ENCODE measurements at places on chromosomes 3 and 15.
A peak's percentile ranks its signal among the peaks of the same experiment; 100 is the strongest.

DNA sequence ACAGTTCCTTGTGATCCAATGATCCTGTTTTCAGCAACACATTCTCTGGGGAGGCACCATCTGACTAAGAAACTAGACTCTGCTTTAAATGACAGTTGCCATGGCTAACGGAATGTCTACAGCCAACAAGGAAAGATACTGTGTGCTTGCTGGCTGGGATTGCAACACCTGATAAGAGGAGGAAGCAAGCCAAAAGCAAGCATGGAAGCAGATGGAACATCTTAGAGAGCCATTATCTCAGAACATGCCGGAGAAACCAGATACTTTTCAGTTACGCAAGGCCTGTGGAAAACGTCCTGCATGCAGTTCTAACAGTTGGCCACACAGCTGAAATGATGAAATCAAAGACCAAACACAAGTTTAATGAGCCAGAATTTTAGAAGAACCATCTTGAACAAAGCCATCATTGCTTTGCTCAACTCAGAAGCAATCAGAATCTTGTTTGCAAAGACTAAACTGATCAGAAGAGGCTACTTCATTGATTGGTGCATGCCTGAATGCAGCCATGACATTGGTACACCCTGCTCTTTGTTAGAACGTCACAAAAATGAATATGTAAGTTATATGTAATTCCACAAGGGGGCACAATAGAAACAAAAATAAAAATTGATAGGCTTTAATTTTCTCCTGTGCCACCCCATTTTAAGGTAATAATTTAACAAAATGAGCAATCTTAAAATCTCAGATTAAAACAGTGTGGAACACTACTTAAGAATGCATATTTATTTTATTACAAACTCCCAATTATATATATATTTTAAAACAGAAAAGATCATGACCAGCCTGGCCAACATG, 50.8 kb downstream of the GXYLT2 start:
- DNase-seq = no peak
- peaks cover 5% of the 10 kb centered on the region for H3K27me3 ChIP-seq
- H3K4me3 ChIP-seq = no peak overlapping the region
- H3K4me1 ChIP-seq = no peaks in the 10 kb centered on the region
- H3K27ac ChIP-seq = no peak overlapping the region

- H3K27ac ChIP-seq = no peak overlapping the region
- no peak overlapping the region for H3K4me3 ChIP-seq
- no peaks in the 10 kb centered on the region for H3K36me3 ChIP-seq
- H3K4me1 ChIP-seq = no peaks in the 10 kb centered on the region
- H3K27me3 ChIP-seq = no peaks in the 10 kb centered on the region
- DNase-seq = no peak
Observed at GRCh38 chr15:91813924-91814323, 39.6 kb upstream of the SLCO3A1 start.

GRCh38 chr3:52397676-52398399, 47.1 kb downstream of the SEMA3G start:
- no peak overlapping the region for H3K27ac ChIP-seq
- H3K36me3 ChIP-seq = peaks cover 27% of the 10 kb centered on the region
- no peak for DNase-seq
- no peaks in the 10 kb centered on the region for H3K27me3 ChIP-seq
- no peaks in the 10 kb centered on the region for H3K4me1 ChIP-seq

GRCh38 chr3:147538034-147538433, 128.9 kb downstream of the ZIC1 start:
- H3K27ac ChIP-seq = no peak overlapping the region
- DNase-seq = no peak
- no peaks in the 10 kb centered on the region for H3K4me1 ChIP-seq
- H3K27me3 ChIP-seq = no peaks in the 10 kb centered on the region
- H3K36me3 ChIP-seq = no peaks in the 10 kb centered on the region

DNA sequence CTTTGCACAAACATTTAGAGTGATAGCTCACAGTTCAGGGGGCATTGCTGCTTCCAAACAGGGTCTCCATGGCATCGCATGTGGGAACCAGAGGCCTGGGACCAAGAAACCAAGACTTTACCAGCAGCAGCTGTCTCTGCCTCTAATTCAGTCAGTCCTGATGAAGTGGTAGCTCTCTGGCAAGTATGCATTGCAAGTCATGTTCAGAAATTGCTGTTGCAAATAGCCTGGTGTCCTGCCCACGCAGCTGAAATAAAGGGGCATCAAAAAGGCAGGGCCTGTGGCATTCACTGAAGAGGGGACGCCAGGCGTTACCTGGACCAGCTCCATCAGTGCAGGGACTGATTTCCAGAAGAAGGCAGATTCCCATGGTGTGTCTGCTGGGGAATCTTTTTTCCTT, 121.3 kb downstream of the CD47 start:
- no peaks in the 10 kb centered on the region for H3K36me3 ChIP-seq
- no peak overlapping the region for H3K4me3 ChIP-seq
- DNase-seq = no peak
- peaks cover 11% of the 10 kb centered on the region for H3K4me1 ChIP-seq
- peak overlapping the region; percentile 25 for H3K27ac ChIP-seq

DNA sequence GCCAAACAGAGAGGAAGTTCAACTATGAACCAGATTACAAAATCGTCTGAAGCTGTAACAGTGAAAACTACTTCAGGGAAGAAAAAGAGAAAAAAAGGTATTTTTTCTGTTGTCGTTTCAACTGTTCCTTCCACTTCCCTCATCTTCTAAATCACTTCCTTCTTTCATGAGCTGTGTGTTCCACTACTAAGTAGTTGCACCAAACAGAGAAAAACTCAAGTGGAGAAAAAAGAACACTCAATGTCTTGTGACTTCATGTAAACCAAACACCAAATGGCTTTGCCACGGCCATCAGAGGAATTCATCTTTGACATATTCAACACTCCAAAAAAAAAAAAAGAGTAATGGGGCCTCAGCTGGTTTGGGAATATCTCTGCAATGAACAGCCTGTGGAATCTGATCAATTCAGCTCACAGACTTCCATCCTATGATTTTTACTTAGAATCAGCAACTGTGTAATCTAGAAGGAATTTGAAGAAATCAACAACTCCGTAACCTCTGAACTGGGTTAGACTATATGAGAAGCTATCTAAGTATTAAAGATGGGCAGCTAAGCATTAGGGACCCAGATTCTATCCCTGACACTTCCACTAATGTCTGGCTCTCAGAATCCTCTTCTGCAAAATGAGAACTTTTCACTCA, 47.5 kb upstream of the RNF7 start:
- no peak overlapping the region for H3K27ac ChIP-seq
- H3K36me3 ChIP-seq = no peaks in the 10 kb centered on the region

DNA sequence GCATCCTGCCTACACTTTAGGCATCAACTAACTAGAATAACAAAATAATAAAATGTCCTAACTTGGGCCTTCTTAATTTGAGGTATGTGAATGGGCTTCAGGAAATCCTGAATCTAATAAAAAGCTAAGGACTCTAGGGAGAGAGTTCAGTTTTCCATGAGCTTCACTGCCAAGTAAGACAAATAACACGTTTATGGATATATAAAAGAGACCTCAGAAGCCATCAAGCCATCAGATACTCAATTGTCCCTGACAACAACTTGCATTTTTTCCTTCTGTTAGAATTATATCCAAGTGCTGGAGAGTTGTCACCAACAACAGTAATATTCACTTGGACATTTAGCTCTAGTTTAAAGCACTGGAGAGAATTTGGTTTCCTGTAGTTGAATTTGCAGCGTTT, 102.4 kb upstream of the IGSF10 start:
- DNase-seq = no peak
- H3K27me3 ChIP-seq = no peaks in the 10 kb centered on the region
- no peaks in the 10 kb centered on the region for H3K4me1 ChIP-seq
- no peak overlapping the region for H3K27ac ChIP-seq
- H3K36me3 ChIP-seq = no peaks in the 10 kb centered on the region

DNA sequence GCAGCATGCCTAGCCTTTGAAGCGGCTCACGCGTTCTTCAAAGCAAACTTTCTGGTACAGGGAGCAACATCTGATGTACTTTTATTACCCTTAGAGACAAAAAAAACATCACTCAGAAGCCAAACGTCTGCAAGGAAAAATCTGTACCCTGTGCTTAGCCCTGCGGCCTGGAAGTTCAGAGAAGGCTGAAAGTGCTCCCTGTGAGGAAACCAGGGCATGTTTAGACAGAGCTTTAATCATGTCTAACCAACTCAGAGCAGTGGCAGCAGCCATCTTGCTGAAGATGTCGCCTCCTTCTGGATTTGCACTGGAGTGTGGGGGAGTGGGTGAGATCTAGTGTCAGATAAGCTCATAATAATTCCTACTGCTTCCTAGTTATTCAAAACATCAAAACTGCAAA, 170.4 kb downstream of the P3H2 start:
- no peak overlapping the region for H3K27ac ChIP-seq
- H3K27me3 ChIP-seq = peaks cover 6% of the 10 kb centered on the region
- no peaks in the 10 kb centered on the region for H3K36me3 ChIP-seq
- H3K4me3 ChIP-seq = no peak overlapping the region
- no peaks in the 10 kb centered on the region for H3K4me1 ChIP-seq

DNA sequence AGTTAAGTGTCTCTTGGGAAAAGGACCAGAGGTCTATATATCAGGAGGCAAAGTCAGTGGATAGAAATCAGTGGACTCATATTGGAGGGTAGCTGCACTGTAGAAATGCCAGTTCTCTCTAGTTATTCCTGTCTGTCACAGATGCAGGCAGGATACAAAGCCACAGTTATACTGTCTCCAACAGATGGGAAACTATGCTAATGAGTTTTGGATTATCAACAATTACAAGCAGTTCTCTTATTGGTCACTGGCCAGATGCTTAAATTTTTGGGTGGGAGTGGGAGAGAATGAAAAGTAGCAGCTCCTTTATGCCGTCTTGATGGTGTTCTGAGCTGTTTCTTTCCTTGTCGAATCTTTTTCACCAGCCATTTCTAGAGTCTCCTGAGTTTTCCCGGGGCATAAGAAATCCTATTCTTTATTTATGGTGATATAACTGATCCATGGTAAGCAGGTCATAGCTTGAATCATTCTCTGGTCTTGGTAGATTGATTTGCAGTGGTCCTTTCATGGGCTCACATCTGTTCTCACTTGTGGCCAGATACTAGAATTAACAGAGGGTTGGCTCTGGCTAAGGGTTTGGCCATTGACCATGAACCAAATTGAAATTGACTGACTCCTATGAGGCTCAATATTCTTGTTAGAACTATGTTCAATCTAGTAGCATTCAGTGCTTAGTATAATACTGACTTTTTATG, 44.6 kb upstream of the RBMS3 start:
- no peaks in the 10 kb centered on the region for H3K36me3 ChIP-seq
- no peaks in the 10 kb centered on the region for H3K4me1 ChIP-seq
- no peaks in the 10 kb centered on the region for H3K27me3 ChIP-seq

DNA sequence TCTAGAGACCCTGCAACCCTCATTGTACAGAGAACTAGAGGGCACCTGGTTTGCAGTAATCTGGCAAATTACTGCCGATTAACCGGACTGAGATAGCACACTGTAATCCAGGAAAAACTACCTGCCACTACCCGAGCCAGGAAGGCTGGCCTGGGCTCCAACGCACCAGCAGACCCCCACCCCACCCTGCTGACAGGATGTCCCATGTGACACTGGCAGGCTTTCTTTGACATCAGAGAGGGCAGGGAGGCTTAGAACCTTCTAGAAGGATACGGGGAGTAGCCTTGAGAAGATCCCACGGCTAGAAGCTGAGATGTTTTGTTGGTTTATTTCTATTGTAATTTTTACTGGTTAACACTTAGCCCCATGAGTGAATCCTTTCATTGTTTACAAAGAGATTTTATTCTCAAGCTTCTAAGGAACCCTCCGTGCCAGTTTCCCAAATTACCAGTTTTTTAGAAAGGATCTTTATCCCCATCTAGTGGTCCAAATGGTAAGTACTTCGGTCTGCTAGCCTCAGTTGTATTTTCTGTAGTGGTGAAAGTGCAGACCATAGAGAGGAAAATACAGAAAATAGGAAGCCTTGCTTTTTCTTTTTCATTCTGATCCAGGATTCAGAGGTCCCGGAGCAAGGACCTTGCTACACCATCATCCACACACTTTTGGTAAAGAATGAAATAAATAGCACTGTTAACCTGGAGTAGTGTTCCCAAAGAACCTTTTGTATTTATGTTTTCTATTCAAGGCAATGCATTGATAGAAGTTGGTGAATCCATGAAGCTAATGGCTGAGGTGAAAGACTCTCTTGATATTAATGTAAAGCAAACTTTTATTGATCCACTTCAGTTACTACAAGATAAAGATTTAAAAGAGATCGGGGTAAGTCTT, 81.9 kb upstream of the ADAMTSL3 start:
- H3K27ac ChIP-seq = no peak overlapping the region
- DNase-seq = no peak
- H3K4me3 ChIP-seq = no peak overlapping the region
- peaks cover 5% of the 10 kb centered on the region for H3K27me3 ChIP-seq
- H3K36me3 ChIP-seq = no peaks in the 10 kb centered on the region
- H3K4me1 ChIP-seq = no peaks in the 10 kb centered on the region

- peaks cover 25% of the 10 kb centered on the region for H3K4me1 ChIP-seq
- no peaks in the 10 kb centered on the region for H3K27me3 ChIP-seq
- DNase-seq = peak; percentile 24
- H3K36me3 ChIP-seq = peaks cover 17% of the 10 kb centered on the region
- peak overlapping the region; percentile 70 for H3K27ac ChIP-seq
Observed at GRCh38 chr3:133663569-133664313, 2.0 kb upstream of the TOPBP1 start.

GRCh38 chr3:129435367-129435766, 4.4 kb downstream of the MBD4 start:
- H3K4me3 ChIP-seq = peak overlapping the region; percentile 67
- no peak for DNase-seq
- no peaks in the 10 kb centered on the region for H3K27me3 ChIP-seq
- H3K36me3 ChIP-seq = peaks cover 54% of the 10 kb centered on the region
- H3K27ac ChIP-seq = peak overlapping the region; percentile 82

- DNase-seq = no peak
- H3K27ac ChIP-seq = no peak overlapping the region
- no peaks in the 10 kb centered on the region for H3K36me3 ChIP-seq
- peaks cover 17% of the 10 kb centered on the region for H3K27me3 ChIP-seq
- H3K4me1 ChIP-seq = no peaks in the 10 kb centered on the region
- H3K4me3 ChIP-seq = no peak overlapping the region
Observed at GRCh38 chr15:29670266-29670665, 152.0 kb downstream of the TJP1 start.

DNA sequence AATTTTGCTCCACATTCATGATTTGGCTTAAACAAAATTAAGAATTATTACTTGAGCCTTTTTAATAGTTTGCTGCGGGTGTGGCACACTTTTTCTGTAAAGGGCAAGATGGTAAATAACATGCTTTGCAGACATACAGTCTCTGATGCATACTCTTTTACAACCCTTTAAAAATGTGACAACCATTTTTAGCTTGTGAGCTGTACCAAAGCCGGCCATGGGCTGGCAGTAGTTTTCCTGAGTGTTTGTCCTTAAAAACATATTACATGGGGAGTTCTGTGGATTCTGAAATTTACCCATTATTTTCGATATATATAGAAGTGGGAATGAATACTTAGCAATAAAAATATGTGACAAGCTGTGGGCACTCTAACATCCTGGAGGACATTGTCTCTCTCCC, 163.4 kb downstream of the FNDC3B start:
- H3K4me1 ChIP-seq = no peaks in the 10 kb centered on the region
- peaks cover 8% of the 10 kb centered on the region for H3K36me3 ChIP-seq
- H3K27me3 ChIP-seq = no peaks in the 10 kb centered on the region
- H3K4me3 ChIP-seq = no peak overlapping the region
- no peak overlapping the region for H3K27ac ChIP-seq
- DNase-seq = no peak

- peak; percentile 61 for DNase-seq
- H3K27ac ChIP-seq = peak overlapping the region; percentile 89
- H3K4me3 ChIP-seq = peak overlapping the region; percentile 44
- peaks cover 26% of the 10 kb centered on the region for H3K36me3 ChIP-seq
Observed at GRCh38 chr3:71087143-71088018, 496.1 kb downstream of the FOXP1 start.
